Ovary (tissue), 10 donors: ENCODE measurements at places on chromosomes 11 and 22. TPM values are rescaled to one million over a fixed set of nuclear protein-coding genes. Genes with fewer than 3 reads are reported as not detected.

- DNase-seq: no peak
Observed at GRCh38 chr11:119589001-119589400, 140.0 kb downstream of the NECTIN1 start.

GRCh38 chr11:24934733-24935439 lies 438.0 kb downstream of the LUZP2 start:
- DNase-seq: no peak

- no peak for DNase-seq
Observed at GRCh38 chr11:117663414-117663813, 133.6 kb downstream of the DSCAML1 start.

DNA sequence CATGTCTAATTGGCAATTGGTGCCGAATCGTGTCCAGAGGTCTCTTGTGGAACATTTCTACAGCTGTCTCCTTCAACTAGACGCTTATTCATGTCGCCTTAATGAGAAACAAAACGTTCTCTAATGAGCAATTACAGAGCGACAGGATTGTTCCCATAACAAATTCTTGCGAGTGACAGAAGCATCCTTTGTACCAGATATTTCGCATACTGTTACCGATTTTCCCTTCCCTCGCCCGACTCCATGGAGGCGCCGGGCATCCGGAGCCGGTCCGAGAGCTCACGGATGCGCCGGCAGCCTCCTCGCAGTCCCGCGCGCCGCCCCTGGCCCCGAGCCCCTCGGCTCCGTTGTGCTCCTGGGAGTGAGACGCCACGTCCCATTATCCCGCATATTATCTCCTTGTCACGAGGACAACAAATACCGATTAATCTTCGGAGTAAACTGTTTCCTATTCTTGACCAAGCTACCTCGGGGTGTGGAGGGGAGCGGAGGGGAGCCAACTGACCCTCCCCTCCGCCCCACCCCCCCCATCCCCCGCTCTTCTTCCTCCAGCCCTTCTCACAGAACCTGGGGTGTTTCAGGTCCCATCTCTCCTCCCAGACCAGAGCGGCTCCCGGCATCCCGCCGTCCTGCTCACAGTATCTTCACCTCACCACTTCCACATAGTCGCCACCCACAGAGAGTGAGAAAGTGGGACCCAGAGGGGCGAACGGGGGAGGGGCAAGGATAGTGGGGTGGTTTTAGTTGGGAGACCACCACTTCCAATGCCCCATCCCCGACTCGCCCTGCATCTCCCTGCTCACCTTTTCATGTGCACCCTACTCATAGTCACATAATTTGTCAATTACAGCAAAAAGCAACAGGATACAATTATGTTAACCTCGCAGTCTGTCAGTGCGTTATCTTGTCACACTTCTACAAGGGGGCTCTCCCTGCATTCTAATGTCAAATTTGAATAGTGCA lies 11.4 kb downstream of the PAX6 start:
- no peak for DNase-seq

Gene TBCEL
- total RNA-seq: 21.5 TPM

Gene TPBGL
- not detected for total RNA-seq
